Stimulated activated CD4-positive, alpha-beta T cell treated with anti-CD3 and anti-CD28 coated beads, Interleukin-2, amount 100 ng/mL, for 24 hours (primary cell): ENCODE measurements at places on chromosomes 5 and 9.
A peak's percentile ranks its signal among the peaks of the same experiment; 100 is the strongest.

DNA sequence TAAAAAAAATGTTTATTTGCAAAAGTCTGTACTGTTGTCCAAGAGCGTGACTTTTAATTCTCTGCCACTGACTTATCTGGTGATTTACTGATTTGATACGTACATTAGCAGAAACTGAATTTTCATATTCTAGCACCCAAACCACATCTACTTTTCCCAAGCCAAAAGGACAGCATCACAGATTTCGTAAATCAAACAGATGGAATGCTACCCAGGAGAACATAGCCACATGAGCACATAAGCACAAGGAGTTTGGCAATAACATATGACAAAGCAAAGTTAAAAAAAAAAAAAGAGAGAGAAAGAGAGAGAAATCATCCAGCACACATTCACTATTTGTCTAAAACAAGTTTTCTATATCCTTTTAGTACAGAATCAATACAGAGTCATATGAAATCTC is 83.7 kb downstream of the HINT1 start:
- DNase-seq, result no peak

DNA sequence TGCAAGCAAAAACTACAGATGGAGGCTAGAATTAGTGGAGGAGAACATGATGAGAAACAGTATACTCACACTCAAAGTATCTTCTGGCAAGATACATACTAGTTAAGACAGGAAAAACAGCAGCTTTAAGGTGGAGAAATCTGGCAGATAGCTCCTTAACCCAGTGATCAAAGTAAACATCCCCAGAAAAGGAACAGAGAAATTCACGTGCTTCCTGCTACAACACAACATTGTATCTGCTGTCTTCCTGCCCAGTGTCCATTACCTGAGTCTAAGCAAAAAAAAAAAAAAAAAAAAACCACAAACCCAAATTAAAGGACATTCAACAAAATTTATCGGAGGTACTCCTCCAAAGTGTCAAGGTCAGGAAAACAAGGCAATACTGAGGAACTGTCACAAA is 38.4 kb downstream of the ROR2 start:
- no peak for DNase-seq

GRCh38 chr5:43119771-43120170 is 943 bp upstream of the ZNF131 start:
- no peak for DNase-seq

DNA sequence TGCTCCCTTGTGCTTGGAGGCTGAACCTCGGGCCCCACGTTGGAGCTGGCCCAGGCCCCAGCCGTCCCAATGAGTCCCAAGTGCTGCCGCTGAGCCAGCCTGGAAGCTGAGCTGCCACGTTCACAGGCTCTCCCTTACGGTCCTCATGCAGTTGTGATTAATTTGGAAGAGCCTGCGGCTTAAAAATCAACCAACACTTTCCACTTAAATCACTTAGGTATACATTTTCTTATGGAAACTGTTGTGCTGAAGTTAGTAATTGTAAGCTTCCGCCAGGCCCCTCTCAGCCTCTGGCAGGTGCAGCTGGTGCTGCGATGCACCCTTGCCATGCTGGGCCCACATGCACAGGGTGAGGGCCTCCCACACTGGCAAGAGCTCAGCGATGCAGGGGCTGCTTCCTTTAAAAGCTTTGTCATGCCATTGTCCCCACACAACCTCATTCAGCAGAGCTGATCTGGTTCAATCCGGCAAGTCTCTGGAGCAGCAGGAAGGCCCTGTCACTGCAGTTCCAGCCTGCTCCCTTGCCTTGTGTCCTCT is 61.0 kb downstream of the IPPK start:
- DNase-seq, result no peak

GRCh38 chr5:321726-322251 is 275 bp downstream of the AHRR start:
- DNase-seq, result no peak

- no peak for DNase-seq
Observed at GRCh38 chr5:130213607-130214006, 309.3 kb downstream of the CHSY3 start.

DNA sequence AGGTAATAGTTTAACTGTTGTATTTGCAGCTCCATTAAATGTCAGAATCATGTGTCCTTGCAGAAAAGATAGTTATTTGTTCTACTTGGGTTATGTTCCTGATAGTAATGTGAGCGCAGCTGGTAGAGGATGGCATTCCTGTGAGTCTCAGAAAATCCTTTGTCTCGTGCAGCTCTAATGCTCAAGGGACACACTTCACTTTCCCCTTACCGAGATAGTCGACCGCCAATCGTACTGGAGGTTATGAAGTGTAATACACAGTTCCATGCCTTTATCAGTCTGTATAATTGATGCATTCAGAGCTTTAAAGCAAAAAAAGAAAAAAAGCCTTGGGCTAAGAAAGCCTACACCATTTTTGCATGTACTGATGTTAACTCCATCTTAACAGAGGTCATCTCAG is 60.2 kb upstream of the SRP19 start:
- DNase-seq, result no peak

- DNase-seq, result peak; percentile 69
Observed at GRCh38 chr5:149434162-149435014, 55.3 kb upstream of the IL17B start.

GRCh38 chr9:126490871-126491567 is 122.7 kb upstream of the LMX1B start:
- peak; percentile 63 for DNase-seq

GRCh38 chr5:98144116-98144515 is 629.3 kb upstream of the RGMB start:
- DNase-seq, result no peak

DNA sequence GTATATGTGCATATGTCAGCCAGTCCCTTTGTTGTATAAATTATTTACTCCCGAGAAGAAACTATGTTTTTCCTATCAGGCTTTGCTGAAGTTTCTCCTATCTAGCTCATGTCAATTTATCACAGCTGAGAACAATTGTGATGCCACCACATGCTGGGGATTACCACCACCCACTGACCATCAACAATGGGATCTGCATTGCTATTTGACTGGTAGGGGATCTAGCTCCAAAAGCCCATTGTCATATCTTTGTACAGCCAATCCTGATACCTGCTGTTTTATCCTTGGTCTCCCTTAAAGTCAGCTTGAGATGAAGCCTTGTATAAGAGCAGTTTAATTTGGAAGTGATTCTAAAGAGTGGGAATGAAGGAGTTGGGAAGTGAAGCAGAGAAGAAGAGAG is 53.9 kb upstream of the KCNN2 start:
- no peak for DNase-seq

- no peak for DNase-seq
Observed at GRCh38 chr5:61232490-61233050, 70.3 kb upstream of the SMIM15 start.

- DNase-seq, result no peak
Observed at GRCh38 chr9:129464972-129465833, 155.7 kb downstream of the C9orf50 start.

GRCh38 chr5:113806250-113806649 is 292.8 kb downstream of the YTHDC2 start:
- DNase-seq, result no peak

DNA sequence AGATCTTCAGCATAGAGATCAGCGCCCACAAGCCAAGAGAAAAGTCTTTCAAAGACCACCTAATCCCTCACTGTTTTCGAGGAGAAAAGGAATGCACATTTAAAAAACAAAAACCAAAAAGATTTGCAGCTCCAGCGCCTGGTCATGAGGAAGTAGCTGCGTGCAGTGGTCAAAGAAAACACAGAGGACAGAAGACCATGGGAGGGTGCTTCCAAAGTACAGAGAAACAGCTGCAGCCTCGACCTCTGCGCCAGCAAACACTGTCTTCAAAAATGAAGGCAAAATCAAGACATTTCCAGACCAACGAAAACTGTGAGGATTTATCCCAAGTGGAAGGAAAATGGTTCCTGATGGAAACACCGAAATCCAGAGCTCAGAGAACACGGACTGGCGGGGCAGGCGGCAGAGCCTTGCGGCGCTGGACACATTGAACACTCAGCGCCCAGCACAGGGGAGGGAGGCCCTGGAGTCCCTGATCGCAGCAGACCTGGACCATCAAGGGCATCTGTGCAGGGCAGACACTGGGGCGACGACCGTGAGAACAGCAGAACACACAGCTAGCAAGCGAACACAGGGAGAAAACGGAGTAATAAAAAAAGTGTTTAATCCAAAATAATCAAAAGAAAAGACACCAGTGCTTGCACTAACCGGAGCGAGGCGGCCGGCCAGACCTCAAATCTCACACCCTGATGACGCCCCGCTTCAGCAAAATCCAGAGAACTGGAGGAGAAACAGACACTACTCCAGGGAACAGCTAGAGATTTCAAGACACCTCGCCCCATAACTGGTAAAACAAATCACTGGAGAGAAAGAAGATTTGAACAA is 12.6 kb upstream of the SLC12A7 start:
- no peak for DNase-seq

DNA sequence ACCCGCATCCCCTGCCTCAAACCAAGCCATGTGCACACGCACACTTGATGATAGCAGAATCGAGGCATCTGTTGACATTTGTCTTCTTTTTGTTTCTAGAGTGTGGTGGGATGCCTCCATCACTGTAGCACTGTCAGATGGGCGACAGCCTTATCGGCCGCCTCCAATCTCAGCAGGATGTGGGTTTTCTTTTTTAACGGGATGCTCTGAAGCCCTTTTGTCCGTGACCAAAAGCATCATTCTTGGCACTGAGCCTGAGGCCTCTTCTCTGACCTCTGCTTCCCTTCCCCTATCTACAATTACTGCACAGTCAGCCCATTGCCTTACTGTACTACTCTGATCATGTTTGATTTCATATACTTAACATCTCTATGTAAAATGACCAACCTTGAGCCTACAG is 78.3 kb downstream of the LMNB1 start:
- DNase-seq, result no peak

- DNase-seq, result no peak
Observed at GRCh38 chr5:72530196-72530595, 23.0 kb upstream of the ZNF366 start.

GRCh38 chr5:78102500-78102899 is 192.0 kb downstream of the AP3B1 start:
- no peak for DNase-seq

- no peak for DNase-seq
Observed at GRCh38 chr5:114148253-114148652, 213.6 kb upstream of the KCNN2 start.

DNA sequence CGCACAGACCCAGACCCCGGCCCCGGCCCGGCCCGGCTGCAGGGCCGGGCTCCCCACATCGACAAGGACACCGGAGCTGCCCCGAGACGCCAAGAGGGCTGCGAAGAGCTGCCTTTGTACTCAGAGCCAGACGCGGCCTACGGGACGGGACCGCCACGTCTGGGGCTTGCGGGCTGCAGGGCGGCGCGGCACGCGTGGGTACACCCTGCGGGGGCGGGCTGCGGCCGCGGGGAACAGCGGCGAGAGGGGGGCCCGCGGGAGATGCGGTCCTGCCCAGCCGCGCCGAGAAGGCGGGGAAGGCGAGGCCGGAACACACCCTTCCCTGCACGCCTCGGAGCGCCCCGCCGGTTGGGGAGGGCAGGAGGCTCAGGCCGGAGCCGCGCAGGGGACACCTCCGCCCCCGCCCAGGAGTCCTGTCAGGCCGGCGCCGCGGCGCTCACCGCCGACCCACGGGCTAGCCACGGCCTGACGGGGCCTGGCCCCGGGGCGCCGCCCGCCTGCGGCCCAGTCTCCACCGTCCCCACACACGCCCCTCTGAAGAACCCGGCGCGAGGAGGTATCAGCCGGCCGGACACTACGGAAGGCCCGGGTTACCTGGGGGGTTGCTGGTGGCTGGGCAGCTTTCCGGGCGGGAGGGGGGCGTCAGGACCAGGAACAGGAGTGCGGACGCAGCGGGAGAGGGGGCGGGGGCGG is 478 bp downstream of the RAB14 start:
- DNase-seq, result peak; percentile 47

GRCh38 chr9:132578367-132578932 is 4.0 kb upstream of the BARHL1 start:
- no peak for DNase-seq

DNA sequence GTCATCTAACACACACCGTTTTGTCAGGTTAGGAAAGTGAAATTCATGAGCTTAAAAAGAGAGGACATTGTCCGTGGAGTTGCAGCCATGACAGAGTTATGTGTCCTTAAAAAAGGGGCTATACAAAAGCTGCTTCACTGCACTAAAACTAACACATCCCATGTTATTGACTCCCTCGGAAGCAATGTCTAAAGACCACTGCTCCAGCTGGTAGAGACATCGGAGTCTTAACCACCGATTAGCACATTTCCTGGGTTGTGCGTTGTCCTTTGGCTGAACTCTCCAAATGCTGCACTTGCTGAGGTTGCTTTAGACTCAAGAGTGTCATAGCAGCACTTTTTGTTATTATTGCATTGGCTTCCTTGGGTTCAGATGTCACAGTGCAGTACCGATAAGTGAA is 128.3 kb upstream of the C9orf72 start:
- DNase-seq, result no peak

- DNase-seq, result no peak
Observed at GRCh38 chr9:93267091-93267541, 83.2 kb downstream of the WNK2 start.

DNA sequence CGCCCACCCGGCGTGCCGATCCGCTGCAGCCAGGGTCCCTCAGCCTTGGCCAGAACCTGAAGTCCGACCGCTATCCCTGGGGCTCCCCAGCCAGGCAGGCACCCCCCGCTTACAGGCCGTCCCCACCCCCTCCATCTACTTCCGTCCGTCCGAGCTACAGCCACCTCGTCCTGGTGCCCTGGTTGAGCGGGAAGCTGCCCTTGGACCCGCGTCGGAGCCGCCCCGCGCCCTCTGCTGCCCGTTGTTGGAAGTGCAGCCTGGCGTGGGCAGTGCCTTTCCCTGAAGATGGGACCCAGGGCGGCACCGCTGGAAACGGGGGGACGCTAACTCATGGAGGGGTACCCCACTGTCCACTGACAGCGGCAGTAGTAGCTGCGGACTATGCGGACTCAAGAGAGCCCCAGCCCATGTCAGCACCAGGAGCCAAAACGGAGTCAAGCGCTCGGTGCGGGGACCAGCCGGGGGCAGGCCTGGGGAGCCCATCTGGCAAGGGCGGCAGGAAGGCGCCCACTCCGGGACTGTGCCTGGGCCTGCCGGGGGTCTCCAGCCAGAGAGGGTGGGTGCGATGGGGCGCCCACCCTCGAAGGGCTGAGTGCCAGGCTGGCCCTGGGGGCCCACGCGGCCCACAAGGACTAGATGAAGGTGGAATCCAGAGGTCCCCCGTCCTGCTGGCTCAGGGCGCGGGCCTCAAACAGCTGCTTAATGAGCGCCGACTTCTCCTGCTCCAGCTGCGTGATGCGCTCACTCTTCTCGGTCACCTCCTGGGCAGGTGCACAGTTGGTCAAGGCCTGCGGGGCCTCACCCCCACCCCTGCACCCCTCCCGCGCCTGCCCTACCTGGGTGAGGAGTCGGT is 6.1 kb downstream of the SAPCD2 start:
- peak; percentile 77 for DNase-seq
